ENCODE measurements at places on chromosomes 5 and 9.

DNA sequence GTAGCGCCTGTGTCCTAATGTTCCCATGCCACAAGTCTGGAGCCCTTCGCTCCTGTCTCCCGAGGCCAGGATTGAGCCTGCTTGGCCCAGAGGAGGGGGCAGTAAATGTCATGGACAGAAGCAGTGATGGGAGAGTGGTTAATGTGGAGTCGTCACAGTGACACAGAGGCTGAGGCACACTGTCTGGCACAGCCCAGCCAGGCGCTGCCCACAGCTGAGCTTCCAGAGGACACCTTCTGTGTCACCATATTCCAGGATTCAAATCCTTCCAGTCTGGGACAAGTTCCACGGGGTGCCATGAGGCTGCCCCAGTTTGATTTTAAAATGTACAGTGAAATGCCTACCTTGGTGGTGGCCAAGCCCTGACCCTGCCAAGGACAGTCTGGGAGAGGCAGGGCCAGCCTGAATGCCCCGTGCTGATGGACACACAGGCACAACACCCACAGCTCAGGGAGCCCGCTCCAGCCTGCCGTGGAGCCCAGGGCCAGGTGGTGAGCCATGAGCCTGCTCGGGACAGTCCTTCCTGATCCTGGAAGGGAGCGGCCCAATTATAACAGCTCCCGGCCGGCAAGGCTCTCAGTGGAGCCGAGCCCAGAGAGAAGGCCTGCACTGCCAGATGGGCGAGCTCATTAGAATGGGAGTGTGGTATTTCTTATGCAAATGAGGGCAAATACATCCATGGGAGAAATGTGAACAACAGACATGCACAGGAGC, 99.1 kb upstream of the RUFY1 start:
- peak; percentile 75 for DNase-seq

GRCh38 chr9:85276741-85277140, 465.0 kb downstream of the AGTPBP1 start:
- no peak for DNase-seq

DNA sequence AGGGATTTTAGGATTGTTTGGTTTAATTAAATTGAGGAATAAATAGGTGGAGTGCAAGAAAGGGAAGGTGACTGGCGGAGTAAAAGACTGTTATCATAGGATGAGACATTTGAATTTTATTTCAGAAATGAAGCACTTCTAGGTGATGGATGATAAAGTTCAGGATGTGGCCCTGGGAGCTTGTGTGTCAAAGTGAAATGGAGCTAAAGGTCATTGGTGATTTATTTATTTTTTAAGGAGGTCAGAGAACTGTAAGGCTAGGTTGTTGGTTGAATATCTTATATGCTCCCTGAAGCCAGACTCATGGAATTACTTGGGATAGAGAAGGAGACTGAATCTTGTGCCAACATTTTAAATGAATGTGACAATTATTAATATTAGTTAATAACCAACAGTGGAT, 40.5 kb downstream of the PBX3 start:
- no peak for DNase-seq

GRCh38 chr5:172860520-172861443, 26.7 kb downstream of the ERGIC1 start:
- no peak for DNase-seq

DNA sequence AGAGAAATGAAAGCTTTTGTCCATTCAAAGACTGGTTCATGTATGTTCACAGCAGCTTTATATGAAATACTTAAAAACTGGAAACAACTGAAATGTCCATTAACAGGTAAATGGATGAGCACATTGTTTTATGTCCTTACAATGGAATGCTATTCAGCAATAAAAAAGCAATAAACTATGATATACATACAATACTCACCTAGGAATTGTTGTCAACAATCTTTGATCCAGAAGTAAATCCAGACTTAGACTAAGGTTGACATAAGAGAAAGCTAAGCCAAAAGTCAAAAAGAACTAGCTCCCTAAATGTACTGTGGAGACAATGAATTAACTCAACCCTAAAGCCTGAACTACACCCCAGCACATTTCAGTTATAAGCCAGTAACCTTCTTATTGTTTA, 54.9 kb downstream of the FBXL17 start:
- no peak for DNase-seq

DNA sequence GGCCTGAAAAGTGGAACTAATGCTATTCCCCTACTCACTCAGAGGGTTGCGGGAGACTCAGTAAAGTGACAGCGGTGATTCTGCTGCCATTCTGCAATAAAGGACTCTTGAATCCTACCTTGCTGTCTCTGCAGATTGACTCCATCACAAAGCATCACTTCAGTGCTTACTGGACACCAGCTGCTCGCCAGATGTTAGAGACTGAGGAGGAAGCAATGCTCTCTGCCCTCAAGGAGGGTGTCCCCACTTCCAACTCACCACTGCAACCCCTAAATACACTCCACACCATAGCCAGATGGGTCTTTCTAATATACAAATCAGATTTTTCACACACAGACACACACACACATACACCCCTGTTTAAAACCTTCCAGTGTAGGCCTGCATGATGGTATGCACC, 21.4 kb downstream of the TTLL11 start:
- no peak for DNase-seq

DNA sequence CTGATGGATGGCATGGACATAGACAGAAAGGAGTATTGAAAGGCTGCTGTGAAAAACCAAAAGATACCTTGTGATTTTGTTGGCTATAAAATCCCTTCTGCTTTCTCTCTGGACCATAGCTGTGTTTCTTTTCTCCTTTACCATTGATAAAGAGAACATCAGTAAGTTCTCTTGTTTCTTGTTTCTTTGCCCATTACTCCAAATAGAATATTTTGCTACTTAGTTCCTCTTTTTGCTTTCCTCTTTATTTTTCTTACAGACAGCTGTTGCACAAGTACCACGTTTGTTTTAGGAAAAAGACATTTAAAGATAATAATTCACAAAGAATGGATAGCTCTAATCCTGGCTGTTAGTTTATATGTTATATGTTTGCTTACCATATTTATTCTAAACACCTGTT, 1129.2 kb downstream of the DTWD2 start:
- no peak for DNase-seq

DNA sequence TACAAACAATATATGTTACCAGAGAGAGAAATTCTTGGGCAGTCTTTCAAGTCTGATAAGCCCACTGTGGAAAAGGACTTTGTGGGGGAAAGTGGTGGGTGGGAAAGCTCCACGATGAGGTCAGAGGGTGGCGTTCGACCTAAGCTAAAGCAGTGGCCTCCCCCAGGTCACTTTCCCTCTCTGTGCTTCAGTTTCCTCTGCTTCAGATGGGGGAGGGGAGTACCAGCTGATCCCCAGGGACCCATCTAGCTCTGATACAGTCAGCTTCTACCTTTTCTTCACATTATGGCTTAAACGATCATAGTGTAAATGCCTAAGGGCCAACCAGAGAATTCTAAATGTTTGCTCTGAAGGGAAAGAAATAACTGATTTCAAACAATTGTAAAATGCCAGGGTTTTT, 36.6 kb upstream of the ARSB start:
- DNase-seq, result peak; percentile 48

DNA sequence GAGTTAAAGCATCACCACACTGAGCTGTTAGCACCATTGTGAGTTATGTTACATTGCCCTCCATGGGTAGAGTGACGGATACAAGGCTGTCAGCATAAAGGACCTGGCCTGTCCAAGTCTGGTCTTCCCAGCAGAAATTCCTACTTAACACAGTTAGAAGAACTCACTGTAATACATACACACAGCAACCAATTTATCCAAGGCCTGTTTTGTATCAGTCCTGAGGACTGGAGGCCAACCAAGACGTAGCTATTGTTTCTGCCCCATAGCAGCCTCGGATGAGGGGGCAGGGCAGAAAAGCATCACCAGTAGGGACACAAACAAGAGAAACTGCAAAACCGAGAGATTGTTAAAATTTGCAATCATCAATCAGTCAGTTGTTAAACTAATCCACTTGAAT, 66.0 kb upstream of the CKMT2 start:
- no peak for DNase-seq

GRCh38 chr5:67795781-67796477, 419.6 kb upstream of the PIK3R1 start:
- no peak for DNase-seq

- no peak for DNase-seq
These were observed 176.3 kb downstream of the KIAA0825 start for GRCh38 chr5:94442076-94442475.

DNA sequence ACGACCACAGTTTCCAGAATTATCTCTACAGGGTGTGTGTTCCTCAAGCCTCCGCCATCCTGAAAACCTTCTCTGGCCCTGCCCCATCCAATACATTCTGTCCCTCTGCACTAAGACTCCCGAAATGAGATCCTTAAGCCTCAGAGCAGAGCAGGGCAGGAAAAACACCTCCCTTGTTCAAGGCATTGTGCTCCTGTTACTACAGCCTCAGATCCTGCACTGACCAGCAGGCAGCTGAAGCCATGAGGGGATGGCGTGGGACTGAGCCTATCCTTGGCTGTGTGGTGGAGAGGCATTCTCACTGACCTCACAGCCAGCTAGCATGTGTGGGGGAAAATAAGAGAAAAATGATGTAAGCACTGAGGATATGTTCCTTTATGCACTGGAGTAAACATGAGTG, 106.7 kb upstream of the PHYKPL start:
- no peak for DNase-seq

- no peak for DNase-seq
These were observed 37.1 kb upstream of the NR3C1 start for GRCh38 chr5:143440448-143441115.

GRCh38 chr9:28267351-28267750, 694.1 kb upstream of the C9orf72 start:
- DNase-seq, result no peak

GRCh38 chr5:172353846-172354245, 70.3 kb upstream of the UBTD2 start:
- no peak for DNase-seq

DNA sequence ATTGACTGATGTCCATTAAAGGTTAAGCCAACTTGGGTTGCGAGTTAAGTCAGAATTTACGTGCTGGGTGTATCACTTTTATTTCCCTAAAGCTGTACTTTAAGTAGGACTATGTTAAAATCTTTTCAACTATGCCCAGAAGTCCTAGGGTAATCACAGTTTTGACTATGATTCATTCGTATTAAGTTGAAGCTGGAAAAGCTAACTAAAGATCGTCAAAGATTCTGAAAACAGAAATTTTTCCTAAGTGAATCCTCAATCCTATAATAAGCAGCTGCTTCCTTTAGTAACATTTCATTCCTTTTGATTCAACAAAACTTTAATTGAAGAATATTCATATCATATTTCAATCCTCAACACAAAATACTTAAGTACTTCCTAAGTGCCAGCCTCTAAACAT, 460.4 kb downstream of the ACTL7B start:
- peak; percentile 35 for DNase-seq

DNA sequence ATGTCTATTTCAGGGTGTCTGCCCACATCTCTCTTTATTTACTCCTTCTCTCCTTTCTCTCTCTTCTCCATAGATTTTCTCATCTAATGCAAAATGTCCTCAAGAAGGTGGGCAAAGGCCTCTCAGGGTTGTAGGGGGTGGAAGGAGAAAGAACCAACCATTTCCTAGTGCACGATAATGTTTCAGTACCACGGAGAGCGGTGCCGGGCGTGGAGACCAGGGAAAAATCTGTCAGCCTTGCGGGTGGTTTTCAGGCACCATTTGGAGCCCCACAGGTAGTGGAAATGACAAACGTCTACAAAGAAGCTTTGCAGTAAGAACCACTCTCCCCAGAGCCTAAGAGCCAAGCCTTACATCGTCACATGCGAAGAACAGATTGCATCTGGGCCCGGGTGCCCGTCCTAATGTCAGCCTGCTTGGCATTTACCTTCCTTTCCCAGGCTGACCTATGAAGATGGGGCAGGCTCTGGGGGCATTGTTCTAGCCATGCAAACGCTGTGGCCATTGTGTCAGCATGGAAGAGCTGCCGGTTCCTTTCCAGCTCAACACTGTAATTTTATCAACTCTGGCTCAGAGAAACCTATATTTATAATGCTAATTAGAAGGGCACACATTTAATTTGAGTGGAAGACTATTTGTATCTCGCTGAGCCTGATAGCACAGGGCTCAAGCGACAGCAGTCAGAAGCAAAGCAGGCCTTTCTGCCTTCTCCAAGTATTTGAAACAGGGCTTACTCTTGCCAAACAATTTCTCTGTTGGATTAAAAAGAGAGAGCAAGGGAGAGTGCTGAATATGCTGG, 430.1 kb upstream of the WWC1 start:
- DNase-seq, result peak; percentile 21

GRCh38 chr5:39341896-39342295, 22.4 kb downstream of the C9 start:
- no peak for DNase-seq

- DNase-seq, result no peak
These were observed 589.9 kb downstream of the ZNF608 start for GRCh38 chr5:124156415-124156996.

- DNase-seq, result no peak
These were observed 52.9 kb upstream of the SSBP2 start for GRCh38 chr5:81803812-81804211.

DNA sequence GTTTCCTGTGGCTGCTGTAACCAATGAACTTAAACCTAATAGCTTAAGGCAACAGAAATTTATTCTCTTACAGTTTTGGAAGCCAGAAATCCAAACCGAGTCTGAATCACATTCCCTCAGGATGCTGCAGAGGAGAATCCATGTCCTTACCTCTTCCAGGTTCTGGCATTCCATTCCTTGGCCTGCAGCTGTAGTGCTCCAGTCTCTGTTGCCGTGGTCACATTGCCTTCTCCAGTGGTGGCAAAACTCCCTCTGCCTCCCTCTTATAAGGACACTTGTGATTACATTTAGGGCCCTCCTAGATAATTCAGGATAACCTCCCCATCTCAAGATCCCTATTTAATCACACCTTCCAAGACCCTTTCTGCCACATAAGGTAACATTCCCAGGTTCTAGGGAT, 88.7 kb upstream of the SHB start:
- DNase-seq, result no peak

DNA sequence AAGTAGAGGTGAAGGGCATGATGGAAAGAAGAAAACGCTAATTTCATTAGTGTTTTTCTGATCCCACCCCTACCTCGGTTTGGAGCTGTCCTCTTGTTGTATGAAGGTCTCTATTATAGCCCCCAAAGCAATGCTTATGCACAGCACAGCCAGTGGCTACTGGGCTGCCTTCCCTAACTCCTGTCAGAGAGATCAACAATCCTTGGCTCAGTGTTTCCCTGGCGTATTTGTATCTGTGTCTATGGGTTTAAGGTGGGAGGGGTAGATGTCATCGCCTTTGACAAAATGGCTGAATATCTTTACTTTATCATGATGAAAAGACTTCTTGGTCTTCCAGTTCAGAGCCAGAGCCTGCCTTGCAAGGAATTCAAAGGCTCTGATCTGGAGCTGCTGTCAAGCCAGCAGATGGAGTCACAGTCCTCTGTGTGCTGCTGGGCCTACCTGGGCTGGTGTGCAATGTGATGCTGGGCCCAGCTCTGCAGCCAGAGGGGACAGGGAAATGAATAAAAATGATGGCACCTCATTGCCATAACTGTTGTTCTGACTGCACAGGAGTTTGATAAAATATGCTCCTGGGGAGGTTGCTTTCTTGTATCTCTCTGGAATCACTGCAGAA, 20.1 kb upstream of the HSPA9 start:
- DNase-seq, result peak; percentile 23
